Smooth muscle cell of the pulmonary artery (primary cell): ENCODE measurements at places on chromosomes 1 and 21. TPM values are rescaled to one million over a fixed set of nuclear protein-coding genes. Genes with fewer than 3 reads are reported as not detected.

The FGR gene
- total RNA-seq: under 0.01 and 0.30 TPM in 2 replicates

The DSCAM gene
- total RNA-seq: 0.26 TPM in 1 of 2 replicates, not detected in the other

The EPS8L3 gene
- not detected in 2 replicates for total RNA-seq

The SH2D5 gene
- 1.0 and 16.6 TPM in 2 replicates for total RNA-seq

The CA14 gene
- not detected in 2 replicates for total RNA-seq
